ENCODE measurements at places on chromosomes 2 and 18. TPM values are rescaled to one million over a fixed set of nuclear protein-coding genes. Genes with fewer than 3 reads are reported as not detected.

PASK gene
- total RNA-seq = 17.4 TPM

DNA sequence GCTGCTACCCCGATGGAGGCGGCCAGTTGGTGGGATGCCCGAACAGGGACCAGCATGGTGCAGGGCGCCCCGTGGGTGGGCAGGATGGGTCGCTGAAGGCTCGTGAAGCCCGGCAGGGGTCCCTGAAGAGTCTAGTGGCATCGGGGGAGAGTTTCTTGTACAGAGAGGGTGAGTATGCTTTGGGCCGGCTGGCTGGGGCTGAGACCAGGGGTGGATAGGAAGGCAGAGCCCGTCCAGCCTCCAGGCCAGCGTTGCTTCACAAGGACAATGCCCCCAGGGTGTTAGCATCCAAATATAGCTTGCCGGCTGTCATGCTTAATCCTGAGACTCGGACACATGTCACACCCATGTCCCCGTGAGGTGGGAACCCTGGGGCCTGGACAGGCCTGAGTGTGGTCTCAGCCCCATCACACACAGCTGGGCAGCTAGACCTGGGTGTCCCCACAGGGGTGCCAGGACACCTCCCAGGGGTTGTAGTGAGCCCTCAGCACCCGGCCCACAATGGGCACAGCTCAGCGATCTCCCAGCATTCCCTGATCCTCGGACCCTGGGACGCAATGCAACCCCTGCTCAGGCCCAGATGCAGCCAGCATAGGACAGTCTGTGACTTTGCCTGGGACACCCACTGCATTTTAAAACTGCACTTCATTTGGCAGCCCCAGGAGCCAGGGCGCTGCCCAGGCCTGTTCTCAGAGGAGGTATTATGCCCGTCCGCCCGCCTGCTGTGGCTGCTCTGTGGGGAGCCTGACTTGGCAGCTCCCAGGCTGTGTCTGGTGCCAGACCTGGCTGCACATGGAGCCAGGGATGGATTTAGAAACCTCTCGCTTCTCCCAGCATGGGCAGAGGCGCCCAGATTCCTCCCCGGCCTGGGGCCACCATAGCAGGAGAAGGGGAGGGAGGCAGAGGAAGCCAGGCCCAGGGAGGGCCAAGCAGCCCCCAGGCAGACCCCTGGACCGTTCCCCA lies 36.4 kb downstream of the RAMP1 start:
- DNase-seq = peak; percentile 73

DNA sequence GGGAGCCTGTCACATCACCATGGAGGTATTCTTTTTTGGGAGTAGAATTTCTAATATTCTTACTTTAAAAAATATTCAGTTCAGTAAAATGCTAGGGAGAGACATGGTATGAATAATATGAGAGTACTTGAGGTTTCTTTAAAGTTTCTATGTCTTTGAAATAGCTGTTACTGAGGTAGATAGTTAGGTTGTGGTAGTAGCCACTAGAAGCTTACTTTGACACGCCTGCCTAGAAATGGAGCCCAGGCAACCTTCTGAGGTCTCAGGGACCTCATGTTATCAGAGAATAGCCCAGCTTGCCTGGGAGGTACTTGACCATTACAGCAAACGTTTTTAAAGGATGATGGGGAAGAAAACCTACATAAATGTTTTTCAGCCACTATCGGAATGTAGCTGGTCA lies 131.2 kb downstream of the AGPS start:
- DNase-seq = no peak

GRCh38 chr2:146764301-146764700 lies 1080.5 kb upstream of the ACVR2A start:
- DNase-seq = no peak

- DNase-seq = no peak
Measured at GRCh38 chr18:78505851-78506461, 473.7 kb upstream of the SALL3 start.

HJURP gene
- 0.31 TPM for total RNA-seq

DNA sequence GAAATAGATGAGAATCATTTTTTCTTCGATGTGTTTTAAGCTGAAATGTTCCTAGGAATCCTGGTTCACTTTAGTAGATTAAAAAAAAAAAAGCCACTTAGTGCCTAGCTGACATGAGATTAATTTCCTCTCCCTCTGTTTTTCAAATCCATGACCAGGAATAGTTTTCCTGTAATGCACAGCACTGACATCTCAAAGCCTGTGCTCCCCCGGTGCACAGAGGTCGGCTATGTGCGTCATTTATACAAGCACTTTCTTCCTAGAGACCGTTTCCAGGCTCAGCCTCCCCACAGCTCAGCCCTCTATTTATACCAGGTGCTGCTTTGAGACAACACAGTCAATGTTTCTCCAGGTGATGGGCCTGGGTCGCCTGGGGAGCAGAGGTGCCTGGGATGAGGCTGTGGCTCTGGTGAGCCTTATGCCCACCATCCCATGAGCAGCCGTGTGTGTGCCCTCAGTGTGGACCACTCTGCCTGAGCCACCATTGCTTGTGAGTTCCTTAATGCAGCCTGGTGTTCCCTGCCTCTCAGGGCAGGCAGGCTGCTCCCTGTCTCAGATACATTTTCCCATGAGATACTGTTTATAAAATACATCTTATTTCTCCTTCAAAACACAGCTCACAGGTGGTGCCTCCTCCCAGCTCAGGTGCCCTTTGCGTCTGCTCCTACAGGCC lies 515.7 kb upstream of the HS6ST1 start:
- no peak for DNase-seq

All from ureter (tissue), 1 donor.